Naive thymus-derived CD8-positive, alpha-beta T cell (primary cell): ENCODE measurements at places on chromosomes 3 and 15.
A peak's percentile ranks its signal among the peaks of the same experiment; 100 is the strongest.

GRCh38 chr3:13010780-13011572, 62.3 kb downstream of the IQSEC1 start:
- no peak for DNase-seq

- DNase-seq, result no peak
These were observed 346.8 kb upstream of the SATB1 start for GRCh38 chr3:18771931-18772330.

DNA sequence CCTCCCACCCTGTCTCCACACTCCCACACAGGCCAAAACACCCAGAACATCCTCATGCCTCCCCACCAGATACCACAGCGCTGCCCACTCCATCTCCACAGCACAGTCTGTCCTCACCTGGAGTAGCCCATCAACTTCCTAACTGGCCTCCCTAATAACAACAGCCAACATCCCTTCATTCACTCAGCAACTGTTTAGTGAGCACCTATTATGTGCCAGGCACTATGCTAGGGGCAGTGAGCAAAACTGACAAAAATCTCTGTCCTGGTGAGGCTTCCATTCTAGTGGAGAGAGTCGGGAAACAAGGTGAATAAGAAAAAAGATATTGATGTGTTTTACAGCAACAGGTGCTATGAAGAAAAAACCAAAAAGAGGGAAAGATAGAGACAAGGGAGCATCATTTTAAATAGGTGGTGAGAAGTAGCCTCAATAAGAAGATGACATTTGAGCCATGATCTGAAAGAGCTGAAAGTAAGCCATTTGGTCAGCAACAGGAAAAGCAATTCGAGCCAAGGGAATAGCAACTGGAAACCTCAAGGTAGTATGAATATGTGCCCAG, 523.9 kb downstream of the SHQ1 start:
- DNase-seq, result no peak

GRCh38 chr15:78716651-78717050, 75.6 kb upstream of the CHRNB4 start:
- DNase-seq, result no peak

GRCh38 chr3:143726727-143727126, 121.5 kb downstream of the SLC9A9 start:
- DNase-seq, result no peak

- no peak for DNase-seq
These were observed 37.7 kb upstream of the GNB5 start for GRCh38 chr15:52228921-52229320.

- peak; percentile 13 for DNase-seq
These were observed 1.1 kb upstream of the LPP start for GRCh38 chr3:188152660-188153436.

DNA sequence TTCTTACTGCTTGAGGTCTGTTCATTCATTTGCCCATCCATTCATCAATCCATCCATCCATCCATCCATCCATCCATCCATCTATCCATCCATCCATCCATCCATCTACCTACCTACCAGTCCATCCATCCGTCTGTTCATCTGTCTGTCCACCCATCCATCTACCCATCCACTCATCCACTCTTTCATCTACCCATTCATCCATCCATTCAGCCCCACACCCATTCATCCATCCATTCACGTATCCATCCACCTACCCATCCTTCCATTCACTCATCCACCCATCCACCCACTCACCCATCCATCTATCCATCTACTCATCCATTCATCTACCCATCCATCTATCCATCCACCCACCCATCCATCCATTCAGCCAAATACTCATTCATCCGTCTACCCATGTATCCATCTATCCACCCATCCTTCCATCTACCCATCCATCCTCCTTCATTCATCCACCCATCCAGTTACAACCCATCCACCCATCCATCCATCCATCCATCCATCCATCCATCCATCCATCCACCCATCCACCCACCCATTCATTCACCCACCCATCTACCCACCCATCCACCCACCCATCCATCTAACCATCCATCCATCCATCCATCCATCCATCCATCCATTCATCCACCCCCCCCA, 68.3 kb downstream of the FBLN2 start:
- no peak for DNase-seq

- DNase-seq, result no peak
These were observed 36.5 kb downstream of the NSUN3 start for GRCh38 chr3:94099311-94099710.

DNA sequence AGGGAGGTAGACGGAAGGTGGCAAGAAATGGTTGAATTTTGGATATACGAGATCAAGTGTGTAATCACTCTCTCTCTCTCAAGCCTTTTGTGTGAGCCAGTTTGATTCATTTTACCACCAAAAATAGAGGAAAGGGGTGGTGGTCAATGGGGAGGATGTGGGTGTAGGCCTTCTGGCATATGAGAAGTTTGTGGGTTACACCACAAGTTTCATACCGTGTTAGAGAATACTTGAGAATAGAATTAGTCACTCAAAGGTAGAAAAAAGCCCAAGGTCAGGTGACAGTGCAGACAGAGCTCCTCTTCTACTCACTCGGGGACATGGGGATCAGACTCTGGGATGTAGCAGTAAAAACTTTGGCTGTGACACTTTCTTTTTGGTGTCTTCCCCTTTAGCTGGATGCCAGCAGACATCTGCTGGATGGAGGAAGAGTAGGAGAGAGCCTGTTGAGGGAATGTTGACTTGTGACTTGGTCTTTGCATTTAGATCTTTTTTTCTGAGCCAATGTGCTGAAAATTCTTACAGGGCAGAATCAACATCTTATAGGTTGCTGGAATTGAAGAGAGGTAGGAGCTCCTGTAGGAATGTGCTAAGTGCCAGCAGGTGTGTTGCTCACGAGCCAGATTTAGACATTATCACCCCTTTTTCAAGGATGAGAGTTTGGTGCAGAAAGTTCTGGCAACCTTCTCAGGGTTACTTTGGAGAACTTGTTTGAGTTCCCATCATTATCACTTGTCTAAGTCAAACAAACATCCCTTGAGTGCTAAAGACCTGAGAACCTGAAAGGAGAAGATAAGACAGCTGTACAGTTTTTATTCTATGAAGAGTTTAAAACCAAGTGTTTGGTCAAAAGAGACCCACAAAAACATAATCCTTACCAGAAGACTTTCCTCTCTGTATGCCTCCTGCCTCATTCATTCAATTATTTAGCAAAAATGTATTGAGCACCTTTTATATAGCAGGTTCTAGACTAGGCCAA, 43.9 kb upstream of the RYK start:
- DNase-seq, result peak; percentile 76

- DNase-seq, result no peak
These were observed 33.0 kb downstream of the BLM start for GRCh38 chr15:90750186-90750585.

GRCh38 chr15:85913461-85913860, 118.7 kb upstream of the KLHL25 start:
- DNase-seq, result no peak

DNA sequence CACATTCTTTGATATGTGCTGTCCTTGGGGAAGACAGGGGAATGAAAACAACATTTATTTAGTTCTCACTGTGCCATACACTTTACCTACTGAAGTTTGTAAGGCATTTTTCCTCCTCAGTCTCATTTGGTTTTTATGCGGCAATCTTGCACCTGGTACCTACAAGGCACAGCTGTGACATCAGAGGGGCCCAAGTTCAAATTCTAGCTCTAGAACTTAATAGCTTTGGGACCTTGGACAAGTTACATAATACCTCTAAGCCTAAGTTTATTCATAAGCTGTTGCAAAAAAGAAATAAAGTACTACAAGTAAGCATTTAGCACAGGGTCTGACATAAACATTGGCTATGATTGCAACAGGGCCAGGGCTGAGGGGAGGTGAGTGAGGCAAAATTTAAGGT, 5.6 kb upstream of the FAM81A start:
- DNase-seq, result no peak

- DNase-seq, result no peak
These were observed 228.9 kb downstream of the XXYLT1 start for GRCh38 chr3:195041871-195042742.

- peak; percentile 64 for DNase-seq
These were observed 60.3 kb downstream of the HEG1 start for GRCh38 chr3:124995460-124995994.

DNA sequence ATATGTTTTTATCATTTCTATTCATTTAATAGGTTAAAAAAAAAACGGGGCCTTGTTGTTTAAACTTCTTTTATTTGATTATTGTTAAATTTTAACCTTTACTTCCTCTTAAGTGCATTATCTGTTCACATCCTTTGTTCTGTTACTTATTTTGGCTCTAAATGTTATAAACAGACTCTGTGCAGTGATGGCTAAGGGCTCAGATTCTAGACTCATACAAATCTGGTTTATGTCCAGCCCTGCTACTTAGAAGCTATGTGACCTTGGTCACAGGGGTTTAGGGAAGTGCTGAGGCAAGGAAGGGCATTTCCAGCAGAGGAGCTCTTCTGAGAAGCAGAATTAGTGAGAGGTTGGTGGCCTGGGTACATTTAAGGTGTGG, 55.3 kb upstream of the VILL start:
- DNase-seq, result no peak

GRCh38 chr3:123104550-123104949, 37.7 kb downstream of the PDIA5 start:
- no peak for DNase-seq

DNA sequence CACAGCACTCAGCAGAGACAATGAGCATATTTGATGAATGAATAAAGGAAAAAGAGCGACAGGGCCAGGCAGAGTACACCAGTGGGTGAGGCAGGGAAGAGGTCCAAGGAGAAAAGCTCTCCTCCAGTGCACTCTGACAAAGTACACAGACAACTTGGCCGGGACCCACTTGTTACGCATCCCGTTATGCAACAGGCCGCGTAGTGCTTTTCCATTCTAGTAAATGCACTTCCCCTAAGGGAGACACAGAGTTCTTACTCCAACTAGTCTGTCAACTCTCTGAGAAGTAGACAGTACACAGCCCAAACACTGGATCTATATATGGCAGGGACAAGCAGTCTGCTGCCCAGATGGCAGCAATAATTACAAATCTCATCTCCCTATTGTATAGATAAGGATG, 18.5 kb downstream of the LARP6 start:
- no peak for DNase-seq

GRCh38 chr3:175381685-175382084, 522.6 kb downstream of the NAALADL2 start:
- no peak for DNase-seq

- no peak for DNase-seq
These were observed 63.4 kb downstream of the CBLB start for GRCh38 chr3:105805404-105805803.

DNA sequence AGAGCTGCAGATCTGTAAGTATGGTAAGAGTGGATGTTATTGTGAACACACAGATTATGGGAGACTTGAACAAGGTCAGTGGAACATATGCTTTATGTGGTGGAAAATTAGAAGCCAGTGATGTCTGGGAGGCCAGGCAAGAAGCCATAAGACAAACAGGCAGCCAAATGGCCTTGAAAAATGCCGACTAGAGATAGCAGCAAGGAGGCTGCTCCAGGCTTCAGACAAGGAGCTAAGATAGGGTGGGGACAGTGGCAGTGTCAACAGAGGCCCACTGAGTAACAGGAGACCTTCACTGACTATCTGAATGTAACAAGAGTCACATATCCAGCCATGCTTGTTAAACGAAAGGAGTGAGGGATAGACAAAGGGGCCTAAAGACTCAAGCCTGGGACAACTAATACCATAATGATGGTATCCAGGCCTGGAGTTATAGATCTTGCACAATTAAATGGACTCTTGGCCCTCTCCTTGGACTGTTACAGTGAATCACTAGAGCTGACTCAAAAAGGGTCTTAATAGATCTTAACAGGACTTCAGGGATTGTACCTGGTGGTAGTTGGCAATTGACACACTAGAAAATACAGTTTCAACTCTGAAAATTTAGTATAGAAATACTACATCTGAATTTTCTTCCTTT, 50.6 kb downstream of the CFAP20DC start:
- DNase-seq, result no peak

DNA sequence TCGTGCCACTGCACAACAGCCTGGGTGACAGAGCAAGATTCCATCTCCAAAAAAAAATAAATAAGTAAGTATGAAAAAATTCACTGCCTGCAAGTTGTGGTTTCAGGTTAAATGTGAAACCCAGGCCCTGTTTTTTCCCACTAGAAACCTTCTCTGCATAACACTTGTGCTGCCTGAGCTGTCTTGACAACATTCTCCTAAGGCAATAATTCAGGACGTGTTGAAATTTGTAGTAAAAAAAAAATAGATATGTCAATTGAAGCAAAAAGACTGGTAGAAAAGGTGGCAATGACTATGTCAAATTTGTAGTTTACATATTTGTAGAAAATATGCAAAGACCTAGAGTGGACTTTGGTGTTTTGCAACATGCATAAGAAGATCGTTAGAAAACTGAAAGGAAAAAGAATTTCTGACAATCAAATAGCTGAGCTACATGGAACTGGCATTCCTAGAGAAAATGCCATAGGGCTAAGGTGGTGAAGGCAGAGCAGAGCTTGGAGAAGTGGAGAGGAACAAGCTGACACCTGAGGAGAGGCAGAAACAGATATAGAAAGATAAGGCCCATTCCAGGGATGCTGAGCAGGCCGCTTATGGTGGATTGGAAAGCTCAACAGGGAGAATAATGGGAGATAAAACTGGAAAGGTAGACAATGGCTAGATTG, 150.2 kb downstream of the PLCH1 start:
- no peak for DNase-seq

DNA sequence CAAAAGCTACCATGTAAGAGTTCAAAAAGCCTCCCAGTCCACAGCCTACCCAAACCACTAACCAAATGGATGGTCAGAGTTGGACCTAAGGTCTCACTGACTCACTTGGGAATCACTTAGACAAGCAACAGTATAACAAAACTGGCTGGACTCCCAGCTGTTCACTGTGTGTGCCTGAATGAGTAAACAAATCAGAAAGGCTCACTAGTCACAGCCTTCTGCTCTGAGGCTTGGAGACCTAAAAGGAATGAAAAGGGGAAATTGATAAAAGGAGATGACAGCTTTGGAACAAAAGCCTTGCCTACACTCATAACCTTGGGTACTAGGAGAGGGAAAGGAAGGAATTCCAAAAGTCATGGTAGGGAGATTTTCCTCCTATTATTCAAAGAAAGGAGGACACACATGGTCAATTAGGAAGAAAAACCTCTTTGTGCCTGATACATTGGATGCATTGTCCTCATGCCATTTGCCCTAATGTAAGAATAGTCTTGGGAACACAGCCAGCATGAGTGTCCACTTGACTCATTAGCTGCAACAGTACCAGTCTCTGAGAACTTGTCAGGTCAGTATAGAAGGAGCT, 92.3 kb downstream of the FRMD5 start:
- DNase-seq, result no peak

DNA sequence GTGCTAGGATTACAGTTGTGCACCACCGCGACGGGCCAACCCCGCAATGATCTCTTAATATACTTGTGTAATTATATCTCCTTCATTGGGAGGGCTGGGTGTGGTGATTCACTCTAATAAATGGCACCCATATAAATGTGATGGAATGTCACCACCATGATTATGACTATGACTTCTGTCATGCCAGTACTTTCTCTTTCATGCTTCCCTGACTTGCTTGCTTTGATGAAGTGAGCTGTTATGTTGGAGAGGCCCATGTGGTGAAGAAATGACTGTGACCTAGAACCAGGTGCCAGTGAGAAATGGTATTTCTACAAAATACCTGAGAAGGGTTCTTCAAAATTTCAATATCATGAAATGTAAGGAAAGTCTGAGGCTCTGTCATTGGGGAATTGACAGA, 24.4 kb upstream of the TP63 start:
- no peak for DNase-seq

- no peak for DNase-seq
These were observed 6.3 kb downstream of the STAG1 start for GRCh38 chr3:136745916-136746315.
